ENCODE measurements at places on chromosomes 5 and 9.
A peak's percentile ranks its signal among the peaks of the same experiment; 100 is the strongest.

DNA sequence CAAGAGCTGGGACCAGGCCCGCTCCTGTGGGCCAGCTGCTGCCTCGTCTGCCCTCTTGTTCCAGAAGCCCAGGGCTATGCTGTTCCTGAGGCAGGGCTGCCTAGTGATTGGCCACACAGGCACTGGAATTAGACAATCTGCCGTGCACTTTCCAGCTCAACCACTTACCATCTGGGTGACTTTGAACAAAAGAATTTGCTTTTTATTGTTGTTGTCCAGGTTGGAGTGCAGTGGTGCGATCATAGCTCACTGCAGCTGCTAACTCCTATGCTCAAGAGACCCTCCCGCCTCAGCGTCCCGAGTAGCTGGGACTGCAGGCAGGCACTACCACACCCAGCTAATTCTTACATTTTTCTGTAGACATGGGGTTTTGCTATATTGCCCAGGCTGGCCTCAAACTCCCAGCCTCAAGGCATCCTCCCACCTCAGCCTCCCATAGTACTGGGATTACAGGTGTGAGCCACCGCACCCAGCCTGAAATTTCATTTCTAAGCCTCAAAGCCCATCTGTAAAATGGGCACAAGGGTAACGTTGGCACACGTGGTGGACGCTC is 1.2 kb upstream of the NEK6 start:
- DNase-seq = no peak

- DNase-seq = no peak
Observed at GRCh38 chr9:115162946-115163345, 45.0 kb upstream of the TNC start.

DNA sequence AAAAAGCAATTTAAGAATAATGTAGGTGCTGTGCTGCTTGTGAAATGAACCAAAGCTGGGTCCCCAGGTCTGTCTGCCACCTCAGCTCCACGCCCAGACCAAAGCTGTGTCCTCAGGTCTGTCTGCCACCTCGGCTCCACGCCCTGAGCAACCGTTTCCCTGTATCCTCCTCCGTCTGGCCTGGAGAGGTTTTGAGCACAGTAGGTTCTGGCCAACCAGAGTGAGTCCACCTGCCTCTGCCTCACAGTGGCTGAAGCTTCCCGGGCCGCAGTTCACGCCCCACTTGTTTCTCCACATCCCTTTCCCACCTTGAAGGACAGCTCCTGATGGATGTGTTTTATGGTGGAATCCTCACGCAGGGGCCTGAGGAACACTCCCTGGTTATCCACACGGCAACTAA is 120.5 kb downstream of the ADAMTS2 start:
- no peak for DNase-seq

- DNase-seq = peak; percentile 7
Observed at GRCh38 chr5:166709691-166710090, 1581.8 kb upstream of the WWC1 start.

DNA sequence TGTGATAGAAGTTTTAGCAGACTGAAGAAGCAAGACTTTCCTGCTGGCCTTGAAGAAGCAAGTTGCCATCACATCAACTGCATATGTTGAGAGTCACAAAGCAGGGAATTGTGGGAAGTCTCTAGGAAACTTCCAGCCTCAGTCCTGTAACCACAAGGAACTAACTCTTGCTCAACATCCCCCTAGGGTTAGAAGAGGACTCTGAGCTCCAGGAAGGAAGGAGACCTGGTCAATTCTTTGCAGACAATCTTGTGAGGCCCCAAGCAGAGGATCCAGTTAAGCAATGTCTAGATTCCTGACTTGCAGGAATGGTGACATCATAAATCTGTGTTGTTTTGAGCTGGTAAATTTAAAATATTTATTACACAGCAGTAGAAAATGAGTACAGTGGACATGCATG is 18.6 kb upstream of the ZNF366 start:
- peak; percentile 45 for DNase-seq

DNA sequence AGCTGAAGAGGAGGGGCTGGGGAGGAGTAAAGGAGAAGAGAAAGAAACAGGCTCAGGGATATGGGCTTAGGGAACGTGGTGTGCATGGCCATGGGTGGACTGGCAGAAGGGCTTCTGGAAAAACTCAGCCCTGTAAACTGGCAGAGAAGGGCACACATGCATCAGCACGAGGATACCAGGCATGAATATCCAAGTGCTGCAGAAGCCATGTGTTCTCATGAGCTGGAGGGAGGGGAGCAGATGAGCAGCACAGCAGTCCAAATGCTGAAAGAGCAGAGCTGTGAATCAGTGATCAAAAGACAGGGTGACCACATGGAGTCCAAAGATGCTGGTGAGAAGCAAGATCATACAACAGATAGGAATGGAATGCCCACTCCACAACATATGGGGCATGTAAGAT is 72.3 kb downstream of the SEMA5A start:
- no peak for DNase-seq

- no peak for DNase-seq
Observed at GRCh38 chr5:165232509-165233028, 1727.2 kb downstream of the MAT2B start.

Data from muscle of back (tissue), 13 donors.